Stimulated activated CD4-positive, alpha-beta T cell treated with anti-CD3 and anti-CD28 coated beads, Interleukin-15, amount 100 ng/mL, for 1 hour (primary cell): ENCODE measurements at places on chromosomes 2 and 18.

- DNase-seq, result no peak
Measured at GRCh38 chr2:57674025-57674424, 372.6 kb upstream of the VRK2 start.

GRCh38 chr2:38181806-38182491 lies 106.0 kb upstream of the CYP1B1 start:
- no peak for DNase-seq

GRCh38 chr18:74819433-74820059 lies 221.9 kb downstream of the ZNF407 start:
- DNase-seq, result no peak

GRCh38 chr2:237324405-237324831 lies 89.5 kb downstream of the COL6A3 start:
- no peak for DNase-seq

DNA sequence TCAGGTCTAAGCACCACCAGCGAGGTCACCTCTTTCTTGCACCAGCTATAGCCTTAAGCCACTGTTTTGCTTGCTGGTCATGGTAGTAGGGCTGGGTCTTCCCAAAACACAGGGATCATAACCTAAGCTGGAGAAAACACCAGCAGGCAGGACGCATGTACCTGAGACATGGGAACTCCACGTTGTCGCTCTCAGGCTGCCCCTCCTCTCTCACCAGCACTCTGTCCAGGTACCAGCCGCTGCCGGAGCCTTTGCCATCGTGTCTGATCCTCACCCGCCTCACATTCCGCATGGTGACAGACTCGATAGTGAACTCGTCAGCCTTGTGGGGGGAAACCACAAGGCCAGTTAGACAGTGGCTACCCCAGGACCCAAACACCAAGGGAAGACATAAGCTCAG lies 79.5 kb downstream of the LOXHD1 start:
- DNase-seq, result no peak

DNA sequence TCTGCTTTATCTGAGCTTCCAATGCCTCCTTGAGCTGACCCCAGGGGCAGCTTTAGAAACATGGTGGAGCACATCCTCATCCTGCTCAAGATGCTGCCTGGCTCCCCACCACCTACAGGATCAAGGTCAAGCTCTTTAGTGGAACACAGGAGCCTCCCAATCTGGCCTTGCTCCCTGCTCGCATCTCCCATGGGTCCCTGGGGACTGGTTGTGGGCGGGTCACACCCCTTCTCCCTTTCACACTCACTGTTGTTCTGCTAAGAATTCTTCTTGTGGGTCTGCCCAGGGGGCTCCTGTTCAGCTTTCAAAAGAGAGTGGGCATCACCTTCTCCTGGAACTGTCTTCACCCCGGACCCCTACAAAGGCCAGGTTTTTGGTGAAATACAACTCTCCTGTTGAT lies 8.4 kb upstream of the NT5DC4 start:
- no peak for DNase-seq

GRCh38 chr18:58412844-58413666 lies 215.8 kb downstream of the ALPK2 start:
- DNase-seq, result no peak

DNA sequence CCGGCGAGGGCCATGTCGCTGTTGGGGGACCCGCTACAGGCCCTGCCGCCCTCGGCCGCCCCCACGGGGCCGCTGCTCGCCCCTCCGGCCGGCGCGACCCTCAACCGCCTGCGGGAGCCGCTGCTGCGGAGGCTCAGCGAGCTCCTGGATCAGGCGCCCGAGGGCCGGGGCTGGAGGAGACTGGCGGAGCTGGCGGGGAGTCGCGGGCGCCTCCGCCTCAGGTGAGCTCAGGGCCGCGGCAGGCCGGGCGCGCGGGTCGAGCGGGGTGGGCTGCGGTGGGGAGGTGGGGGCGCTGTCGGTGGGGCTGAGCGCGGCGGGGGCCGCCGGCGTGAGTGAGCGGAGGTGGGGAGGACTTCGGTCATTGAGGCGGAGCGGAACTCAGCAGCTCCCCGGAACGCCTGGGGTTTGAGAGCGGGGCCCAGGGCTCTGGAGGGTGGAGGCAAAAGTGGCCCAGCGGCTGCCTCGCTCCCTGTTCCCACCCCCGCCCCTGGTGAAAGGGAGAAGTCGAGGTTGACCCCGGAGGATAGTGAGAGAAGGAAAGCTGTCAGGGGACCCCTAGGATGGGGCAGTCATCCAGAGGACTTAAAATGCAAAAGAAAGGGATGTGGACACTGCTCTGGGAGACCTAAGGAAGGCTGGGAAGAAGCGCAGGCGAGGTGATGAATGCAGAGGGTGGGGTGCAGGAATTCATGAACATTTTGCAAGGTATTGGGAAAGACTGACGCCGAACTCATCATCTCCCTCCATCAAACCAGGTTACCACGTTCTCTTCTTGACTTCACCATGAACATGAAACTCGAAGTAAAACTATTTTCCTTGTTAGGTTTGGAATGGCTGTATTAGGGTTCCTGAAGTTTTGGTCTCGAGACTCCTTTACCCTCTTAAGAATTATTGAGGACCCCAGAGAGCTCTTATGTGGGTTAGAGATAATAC lies 633 bp downstream of the MALT1 start:
- peak; percentile 30 for DNase-seq

GRCh38 chr18:79426376-79427300 lies 30.9 kb downstream of the NFATC1 start:
- no peak for DNase-seq

DNA sequence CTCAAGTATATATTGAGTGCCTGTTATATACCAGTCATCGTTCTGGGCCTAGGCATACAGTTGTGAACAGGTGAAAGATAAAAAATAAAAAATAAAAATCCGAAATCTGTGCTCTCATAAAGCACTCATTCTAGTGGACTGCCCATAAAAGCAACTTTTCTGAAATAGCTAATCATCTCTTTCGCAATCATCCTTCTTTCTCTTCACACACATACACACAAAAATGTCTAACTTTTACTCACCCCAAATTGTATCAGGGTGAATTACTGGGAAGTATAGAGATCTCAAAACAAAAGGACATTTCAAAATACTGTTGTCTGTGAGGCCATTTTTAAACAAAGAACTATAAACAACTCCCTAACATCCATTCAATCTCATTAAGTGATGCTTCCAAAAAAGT lies 29.6 kb upstream of the ORC2 start:
- no peak for DNase-seq

- DNase-seq, result no peak
Measured at GRCh38 chr2:201517094-201517493, 65.6 kb downstream of the STRADB start.

- DNase-seq, result no peak
Measured at GRCh38 chr2:12397854-12398253, 318.9 kb upstream of the TRIB2 start.

GRCh38 chr2:233273120-233273519 lies 21.6 kb downstream of the ATG16L1 start:
- no peak for DNase-seq

GRCh38 chr2:58669998-58670397 lies 428.9 kb upstream of the FANCL start:
- DNase-seq, result no peak

DNA sequence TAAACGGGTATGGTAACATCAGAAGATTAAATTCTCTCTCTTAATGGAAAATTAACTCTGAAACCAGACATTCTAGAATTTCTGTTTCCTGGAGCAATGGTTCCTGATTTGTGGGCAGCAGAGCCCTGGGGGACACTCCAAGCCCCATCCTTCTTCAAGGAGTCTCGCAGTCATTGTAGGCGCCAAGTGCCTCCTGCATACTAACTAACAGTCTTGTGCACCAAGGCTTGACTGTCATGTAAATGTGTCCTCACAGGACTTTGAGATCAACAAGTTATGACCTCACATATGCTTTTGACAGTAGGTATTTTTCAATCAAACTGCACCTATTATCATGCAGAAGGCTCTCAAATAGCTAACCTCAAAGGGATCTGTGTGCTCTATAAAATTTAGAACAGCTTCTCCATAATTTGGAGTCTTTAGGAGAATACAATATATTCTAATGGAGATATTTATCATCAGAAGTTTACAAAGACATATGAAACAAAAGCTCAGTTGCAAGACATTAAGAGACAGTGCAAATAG lies 52.1 kb upstream of the COPS8 start:
- DNase-seq, result no peak

GRCh38 chr2:224142397-224143312 lies 103.6 kb upstream of the SERPINE2 start:
- DNase-seq, result no peak

DNA sequence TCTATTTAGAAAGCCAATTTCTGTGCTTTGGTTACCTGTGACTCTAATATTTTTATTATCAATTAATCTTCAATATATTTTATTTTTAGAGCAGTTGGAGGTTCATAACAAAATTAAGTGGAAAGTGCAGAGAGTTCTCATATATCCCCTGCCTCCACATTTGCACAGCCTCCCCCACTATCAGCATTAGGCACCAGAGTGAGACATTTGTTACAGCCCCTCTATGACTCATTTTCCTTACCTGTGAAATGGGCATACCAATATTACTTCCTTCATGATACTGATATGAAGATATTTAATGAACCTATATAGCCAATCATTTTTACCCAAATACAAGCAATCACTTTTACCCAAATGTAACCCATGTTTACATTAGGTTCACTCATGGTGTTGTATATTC lies 34.0 kb upstream of the CYTIP start:
- no peak for DNase-seq

DNA sequence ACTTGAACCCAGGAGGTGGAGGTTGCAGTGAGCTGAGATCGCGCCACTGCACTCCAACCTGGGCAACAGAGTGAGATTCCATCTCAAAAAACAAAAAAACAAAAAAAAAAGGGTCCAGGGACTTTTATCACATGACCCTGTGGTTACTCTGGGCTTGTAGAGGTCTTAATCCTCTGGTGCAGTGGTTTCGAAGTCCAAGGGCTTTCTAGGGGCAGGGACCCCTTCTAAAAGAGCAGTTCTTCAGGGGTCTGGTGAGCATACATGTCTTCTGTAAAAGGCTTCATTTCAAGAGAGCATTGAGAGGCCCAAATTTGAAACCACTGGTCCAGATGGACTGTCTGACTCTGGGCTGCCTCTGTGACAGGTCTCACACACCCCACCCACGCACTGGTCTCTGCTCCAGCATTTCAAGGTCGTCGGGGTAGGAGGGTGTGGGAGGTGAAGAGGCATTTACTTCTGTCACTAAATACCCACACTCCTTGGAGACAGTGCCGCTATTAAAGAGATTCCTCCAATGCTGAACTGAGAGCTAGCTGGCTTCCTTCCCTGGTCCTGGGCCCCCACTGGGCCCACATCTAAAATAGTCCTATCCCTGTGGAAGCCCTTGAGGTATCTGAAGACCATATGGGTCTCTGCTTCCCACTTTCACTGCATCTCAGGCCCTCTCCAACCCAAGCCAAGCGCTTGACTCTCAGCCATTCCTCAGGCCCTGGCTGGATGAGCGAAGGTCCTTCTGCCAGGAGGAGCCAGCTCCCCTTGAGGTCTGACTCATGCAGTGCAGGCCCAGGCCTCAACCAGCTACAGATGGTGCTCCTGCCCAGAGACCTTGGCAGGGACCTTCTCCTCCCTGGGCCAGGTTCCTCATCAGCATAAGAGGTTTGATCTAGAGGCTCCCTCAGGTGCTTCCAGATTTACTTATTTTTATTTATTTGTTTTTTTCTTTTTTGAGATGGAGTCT lies 44.8 kb downstream of the PAX8 start:
- no peak for DNase-seq

DNA sequence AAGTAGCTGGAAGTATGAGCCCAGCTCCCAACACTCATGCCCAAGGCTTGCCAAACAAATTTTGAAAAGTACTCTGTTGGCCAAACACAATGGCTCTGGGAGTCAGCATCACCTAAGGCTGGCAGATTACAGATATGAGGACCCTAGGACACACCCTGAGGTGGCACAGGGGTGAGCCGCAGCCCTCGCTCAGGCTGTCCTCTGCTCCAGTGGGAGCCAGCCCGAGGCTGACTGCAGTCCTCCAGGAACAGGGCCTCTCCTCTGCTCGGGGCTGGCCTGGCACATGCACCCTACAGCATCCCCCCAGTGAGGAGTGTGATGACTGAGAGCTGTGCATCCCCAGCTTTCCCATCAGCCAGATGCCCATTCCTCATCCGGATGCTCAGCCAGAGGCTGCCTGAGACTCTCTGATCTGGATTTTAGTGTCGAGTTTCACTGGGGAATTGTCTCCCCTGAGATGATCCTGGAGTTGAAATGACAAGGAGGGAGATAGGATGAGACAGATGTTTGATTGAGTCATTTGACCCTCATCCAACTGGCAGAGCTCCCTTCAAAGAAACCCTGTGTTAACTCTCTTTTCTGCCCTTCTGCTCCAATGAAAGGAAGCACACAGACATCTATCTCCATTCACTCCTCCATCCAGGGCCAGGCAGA lies 269.3 kb upstream of the NCKAP5 start:
- DNase-seq, result no peak

- DNase-seq, result no peak
Measured at GRCh38 chr2:210798180-210798579, 241.8 kb downstream of the CPS1 start.
